ENCODE measurements at places on chromosomes 13 and 19.
A peak's percentile ranks its signal among the peaks of the same experiment; 100 is the strongest.

DNA sequence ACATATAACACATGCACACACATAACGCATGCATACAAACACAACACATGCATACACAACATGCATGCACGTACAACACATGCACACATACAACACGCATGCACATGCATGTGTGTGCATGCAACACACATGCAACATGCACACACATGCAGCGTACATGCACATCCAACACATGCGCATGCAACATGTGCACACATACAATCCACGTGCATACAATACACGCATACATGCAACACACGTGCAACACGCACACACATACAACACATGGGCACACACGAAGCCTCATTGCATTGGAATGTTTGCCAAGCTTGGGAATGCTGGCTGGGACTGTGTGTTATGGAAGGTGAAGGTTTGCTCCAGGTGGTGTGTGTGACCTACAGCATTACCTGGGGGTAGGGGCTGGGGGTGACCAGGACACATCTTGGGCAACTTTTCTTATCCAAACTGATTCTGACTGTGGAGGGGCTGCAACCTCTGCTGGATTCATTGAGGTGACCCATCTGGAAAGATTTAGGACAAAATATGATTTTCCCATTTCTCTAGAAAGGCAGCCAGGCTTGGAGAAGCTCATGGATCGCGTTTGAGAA lies 58.9 kb downstream of the SPACA7 start:
- DNase-seq = no peak

DNA sequence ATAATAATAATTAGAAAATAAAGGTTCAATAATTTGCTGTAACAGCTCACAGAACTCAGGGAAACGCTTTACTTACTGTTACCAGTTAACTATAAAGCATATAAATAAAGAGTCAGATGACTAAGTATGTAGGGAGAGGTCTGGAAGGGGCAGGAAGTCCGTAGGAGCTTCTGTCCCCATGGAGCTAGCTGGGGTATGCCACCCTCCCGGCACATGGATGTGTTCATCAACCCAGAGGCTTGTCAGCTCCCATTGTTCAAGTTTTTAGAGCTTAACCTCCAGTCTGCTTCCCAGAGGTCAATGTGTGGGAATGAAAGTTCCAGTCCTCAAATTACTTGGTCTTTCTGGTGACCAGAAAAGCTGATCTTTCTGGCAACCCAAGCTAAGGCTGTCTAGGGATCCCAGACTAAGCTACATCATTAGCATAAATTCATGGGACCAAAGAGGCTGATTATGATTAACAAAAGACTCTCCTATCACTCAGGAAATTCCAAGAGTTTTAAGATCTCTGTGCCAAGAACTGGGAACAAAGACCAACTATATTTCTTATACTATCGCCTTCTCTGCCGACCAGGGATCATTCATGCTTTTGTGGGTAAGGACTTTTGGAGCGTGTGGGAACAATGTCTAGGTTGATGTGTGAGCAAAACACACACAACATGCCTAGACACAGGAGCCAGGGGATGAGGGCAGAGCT lies 31.7 kb upstream of the ZNF507 start:
- DNase-seq = no peak

DNA sequence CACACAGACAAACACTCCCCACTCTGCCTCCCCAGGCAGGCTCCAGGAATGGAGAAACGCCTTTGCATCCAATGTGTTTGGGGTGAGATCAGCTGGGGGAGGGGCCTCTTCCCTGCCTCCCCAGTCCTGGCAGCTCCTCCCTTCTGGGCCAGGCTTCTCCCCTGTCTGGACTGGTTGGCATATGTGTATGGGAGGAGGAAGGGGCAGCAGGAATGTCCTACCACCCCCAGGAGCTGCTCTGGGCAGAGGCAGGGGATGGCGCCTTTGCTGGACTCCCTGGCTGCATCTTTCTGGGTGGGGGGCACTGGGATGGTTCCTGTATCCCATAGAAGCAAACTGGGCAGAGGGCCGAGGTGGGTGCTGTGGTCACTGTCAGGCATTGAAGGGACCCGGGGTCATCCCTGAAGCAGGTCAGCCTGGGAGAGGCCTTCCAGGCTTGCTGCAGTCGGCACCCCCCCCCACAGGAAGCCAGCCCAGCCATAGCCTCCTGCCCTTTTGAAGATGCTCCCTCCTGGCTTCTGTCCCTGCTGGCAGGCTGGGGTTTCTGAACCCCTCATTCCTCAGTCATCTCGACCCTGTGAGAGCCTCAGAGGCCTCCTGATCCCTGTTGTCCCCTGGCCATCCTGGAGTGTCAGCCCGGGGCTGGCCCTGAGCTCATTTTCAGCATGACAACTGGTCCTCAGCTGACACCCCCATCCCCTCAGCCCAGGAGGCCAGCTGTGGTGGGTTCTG lies 21.2 kb upstream of the SLC7A10 start:
- no peak for DNase-seq

- DNase-seq = no peak
Measured at GRCh38 chr19:35540356-35540927, 5.0 kb upstream of the TMEM147 start.

- no peak for DNase-seq
Measured at GRCh38 chr19:47157431-47158321, 27.0 kb downstream of the SAE1 start.

DNA sequence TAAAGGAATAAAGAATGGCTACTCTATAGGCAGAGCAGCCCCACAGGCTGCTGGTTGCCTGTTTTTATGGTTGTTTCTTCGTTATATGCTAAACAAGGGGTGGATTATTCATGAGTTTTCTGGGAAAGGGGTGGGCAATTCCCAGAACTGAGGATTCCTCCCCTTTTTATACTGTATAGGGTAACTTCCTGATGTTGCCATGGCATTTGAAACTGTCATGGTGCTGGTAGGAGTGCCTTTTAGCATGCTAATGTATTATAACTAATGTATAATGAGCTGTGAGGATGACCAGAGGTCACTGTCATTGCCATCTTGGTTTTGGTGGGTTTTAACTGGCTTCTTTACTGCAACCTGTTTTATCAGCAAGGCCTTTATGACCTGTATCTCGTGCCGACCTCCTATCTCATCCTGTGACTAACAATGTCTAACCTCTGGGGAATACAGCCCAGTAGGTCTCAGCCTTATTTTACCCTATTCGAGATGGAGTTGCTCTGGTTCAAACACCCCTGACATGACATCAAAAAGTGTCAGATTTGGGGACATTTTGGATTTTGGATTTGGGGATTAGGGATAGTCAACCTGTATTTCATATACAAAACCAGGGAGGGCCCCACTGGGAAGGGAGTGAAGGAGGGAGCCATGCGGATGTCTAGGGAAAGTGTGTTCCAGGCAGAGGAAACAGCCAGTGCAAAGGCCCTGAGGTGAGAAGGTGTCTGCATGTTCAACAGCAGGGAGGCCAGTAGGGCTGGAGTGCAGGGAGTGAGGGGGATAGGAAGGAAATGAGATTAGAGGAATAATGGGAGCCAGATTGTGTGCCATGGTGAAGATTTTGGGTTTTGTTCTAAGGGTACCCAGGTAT lies 10.9 kb downstream of the FXYD5 start:
- no peak for DNase-seq

- no peak for DNase-seq
Measured at GRCh38 chr13:38602266-38602665, 84.6 kb upstream of the FREM2 start.

- no peak for DNase-seq
Measured at GRCh38 chr13:48255954-48256353, 22.9 kb downstream of the ITM2B start.

- DNase-seq = no peak
Measured at GRCh38 chr19:50434525-50434924, 1.8 kb downstream of the MYBPC2 start.

DNA sequence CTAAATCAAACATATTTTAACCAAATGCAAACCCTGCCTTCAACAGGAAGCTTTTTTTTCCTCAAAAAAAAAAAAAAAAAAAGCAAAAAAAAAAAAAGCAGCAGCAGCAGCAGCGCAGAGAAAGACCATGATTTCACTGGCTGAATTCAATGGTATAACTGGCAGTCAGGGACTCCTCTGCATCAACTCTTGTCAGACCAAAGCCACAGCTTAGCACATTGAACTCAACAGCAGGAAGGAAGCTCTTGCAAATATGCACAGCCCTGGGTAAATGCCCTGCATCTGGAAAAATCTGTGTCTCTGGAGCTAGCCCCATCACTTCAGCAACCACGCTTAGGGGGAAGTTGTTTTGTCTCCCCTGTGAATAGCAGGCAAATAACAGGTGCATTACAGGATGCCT lies 17.6 kb upstream of the DHRS12 start:
- no peak for DNase-seq

GRCh38 chr13:113176280-113176679 lies 17.8 kb downstream of the PROZ start:
- no peak for DNase-seq

- peak; percentile 72 for DNase-seq
Measured at GRCh38 chr13:79451500-79451962, 29.4 kb upstream of the NDFIP2 start.

GRCh38 chr13:53250272-53250875 lies 221.8 kb downstream of the OLFM4 start:
- DNase-seq = no peak

DNA sequence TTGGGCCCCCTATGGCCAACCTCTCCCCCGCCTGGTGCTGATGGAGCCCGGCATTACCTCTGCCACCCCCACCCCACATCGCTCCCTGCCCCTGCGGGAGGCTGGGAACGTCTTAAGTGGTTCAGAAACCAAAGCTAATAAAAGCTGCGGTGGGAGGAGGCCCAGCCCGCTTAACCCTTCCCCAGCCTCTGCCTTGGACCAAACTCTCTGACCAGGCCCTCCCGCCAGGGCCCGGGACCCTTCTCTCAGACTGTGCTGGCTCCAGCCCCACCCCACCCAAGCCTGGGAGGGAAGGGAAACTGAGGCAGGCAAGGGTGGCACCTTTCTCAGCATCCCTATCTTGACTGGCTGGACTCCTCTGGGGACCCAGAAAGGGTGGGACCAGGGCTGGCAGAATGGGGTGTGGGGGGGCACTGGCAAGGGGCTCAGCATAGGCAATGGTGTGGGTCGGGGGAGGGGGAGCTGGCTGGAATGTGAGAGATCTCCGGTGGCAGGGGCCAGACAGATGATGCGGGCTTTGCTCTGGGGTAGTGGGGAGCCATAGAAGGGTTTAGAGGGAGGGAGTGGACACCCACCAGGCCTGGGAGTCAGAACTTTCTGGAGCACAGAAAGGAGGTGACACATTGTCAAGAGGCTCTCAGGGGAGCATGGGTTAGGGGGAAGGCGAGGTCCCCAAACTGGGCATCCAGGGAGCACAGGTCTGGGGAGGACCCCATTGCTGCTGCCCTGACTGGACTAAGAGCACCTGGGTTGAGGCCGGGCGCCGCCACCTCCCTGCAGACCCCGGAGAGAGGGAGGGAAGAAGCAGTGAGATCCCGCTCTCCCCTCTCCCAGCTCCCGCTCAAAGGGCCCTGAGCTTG lies 21.9 kb downstream of the SMIM24 start:
- DNase-seq = no peak

DNA sequence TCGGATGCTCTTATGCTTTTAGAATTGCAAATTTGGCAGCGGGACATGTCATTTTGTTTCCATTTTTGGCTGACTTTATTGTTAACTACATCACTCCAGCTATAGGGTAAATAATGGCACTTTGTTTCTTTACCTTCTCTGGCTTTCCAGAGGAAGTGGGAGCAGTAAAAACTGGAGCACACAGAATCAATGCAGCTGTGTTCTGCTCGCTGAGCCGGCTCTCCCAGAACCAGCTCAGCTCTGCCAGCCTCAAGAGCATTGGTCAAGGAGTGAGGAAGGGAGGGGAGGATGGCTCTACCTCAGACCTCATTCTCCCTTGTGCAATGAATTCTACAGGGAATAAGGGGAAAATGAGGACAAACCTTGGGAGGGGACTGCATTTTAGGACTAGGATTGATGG lies 50.5 kb upstream of the SPATA13 start:
- no peak for DNase-seq

All from stimulated activated CD4-positive, alpha-beta T cell treated with anti-CD3 and anti-CD28 coated beads, Interleukin-15, amount 100 ng/mL, for 1 hour (primary cell).